ENCODE measurements at places on chromosomes 4 and X. TPM values are rescaled to one million over a fixed set of nuclear protein-coding genes. Genes with fewer than 3 reads are reported as not detected.

The CAMK2D gene
- 31.6 TPM for total RNA-seq

DNA sequence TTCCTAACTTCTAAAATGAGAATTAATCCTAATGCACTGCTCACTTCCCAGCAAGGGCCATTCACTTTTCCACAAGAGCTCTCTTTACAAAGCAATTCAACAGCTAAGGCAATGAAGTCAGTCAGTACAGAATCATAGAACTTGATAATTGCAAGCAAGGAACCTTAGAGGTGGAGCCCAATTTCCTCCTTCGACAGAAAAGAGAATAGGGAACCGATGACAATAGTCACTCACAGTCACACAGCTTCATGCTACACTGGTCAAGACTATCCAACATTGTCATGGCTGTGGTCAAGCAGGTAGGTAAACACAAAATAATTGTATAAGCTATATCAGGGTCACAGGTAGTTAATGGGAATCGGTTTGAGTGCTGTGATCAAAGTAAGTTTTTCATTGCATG, 90.0 kb downstream of the ELOVL6 start:
- H3K4me1 ChIP-seq, result peaks cover 10% of the 10 kb centered on the region
- DNase-seq, result no peak
- H3K27me3 ChIP-seq, result no peaks in the 10 kb centered on the region
- H3K36me3 ChIP-seq, result no peaks in the 10 kb centered on the region
- no peak overlapping the region for H3K27ac ChIP-seq
- no peak overlapping the region for H3K4me3 ChIP-seq

- H3K4me3 ChIP-seq, result no peak overlapping the region
- no peak for DNase-seq
- H3K36me3 ChIP-seq, result no peaks in the 10 kb centered on the region
- peak overlapping the region; percentile 72 for H3K27ac ChIP-seq
These were observed 65.6 kb downstream of the ASB9 start for GRCh38 chrX:15204130-15204751.

DNA sequence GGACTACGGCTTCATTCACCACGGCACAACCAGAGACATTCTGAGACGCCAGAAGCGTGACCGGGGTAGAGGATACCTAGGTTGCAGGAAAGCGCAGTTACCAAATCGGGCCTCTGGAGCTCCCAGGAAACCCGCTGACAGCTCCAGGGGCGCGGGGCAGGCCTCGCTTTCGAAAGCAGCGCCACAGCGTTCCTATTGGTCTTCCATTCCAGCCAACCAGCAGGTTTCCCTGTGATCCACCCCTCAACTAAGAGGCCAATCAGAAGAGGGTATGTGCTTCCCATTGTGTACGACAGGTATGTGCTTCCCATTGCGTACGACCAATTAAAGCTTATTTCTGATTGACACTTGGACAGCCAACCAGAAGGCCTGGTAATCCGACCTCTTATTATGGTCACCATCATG, 14.9 kb downstream of the SNX12 start:
- H3K36me3 ChIP-seq, result no peaks in the 10 kb centered on the region
- no peak for DNase-seq
- H3K27ac ChIP-seq, result no peak overlapping the region
- H3K4me1 ChIP-seq, result peaks cover 8% of the 10 kb centered on the region
- H3K4me3 ChIP-seq, result peak overlapping the region; percentile 61
- H3K27me3 ChIP-seq, result no peaks in the 10 kb centered on the region

- no peaks in the 10 kb centered on the region for H3K4me1 ChIP-seq
- peaks cover 40% of the 10 kb centered on the region for H3K27me3 ChIP-seq
These were observed 27.7 kb upstream of the SFRP2 start for GRCh38 chr4:153816542-153816941.

The PAK3 gene
- total RNA-seq, result 1.4 TPM

- H3K27ac ChIP-seq, result no peak overlapping the region
- peaks cover 3% of the 10 kb centered on the region for H3K36me3 ChIP-seq
- H3K27me3 ChIP-seq, result no peaks in the 10 kb centered on the region
- no peak for DNase-seq
- H3K4me1 ChIP-seq, result peaks cover 3% of the 10 kb centered on the region
- no peak overlapping the region for H3K4me3 ChIP-seq
These were observed 340.0 kb downstream of the FBXW7 start for GRCh38 chr4:152195888-152196287.

- no peaks in the 10 kb centered on the region for H3K36me3 ChIP-seq
- no peak overlapping the region for H3K4me3 ChIP-seq
- H3K4me1 ChIP-seq, result no peaks in the 10 kb centered on the region
- H3K27me3 ChIP-seq, result peaks cover 24% of the 10 kb centered on the region
These were observed 149.3 kb downstream of the CENPC start for GRCh38 chr4:67396008-67396407.

- no peak for DNase-seq
- peaks cover 5% of the 10 kb centered on the region for H3K36me3 ChIP-seq
- H3K27ac ChIP-seq, result peak overlapping the region; percentile 85
- H3K4me1 ChIP-seq, result peaks cover 21% of the 10 kb centered on the region
- H3K4me3 ChIP-seq, result no peak overlapping the region
These were observed 56.4 kb downstream of the NBDY start for GRCh38 chrX:56785442-56785841.

GRCh38 chrX:97328853-97329390, 445.2 kb downstream of the RPA4 start:
- H3K4me3 ChIP-seq, result no peak overlapping the region
- no peak for DNase-seq
- no peak overlapping the region for H3K27ac ChIP-seq
- H3K27me3 ChIP-seq, result no peaks in the 10 kb centered on the region
- no peaks in the 10 kb centered on the region for H3K4me1 ChIP-seq
- no peaks in the 10 kb centered on the region for H3K36me3 ChIP-seq

DNA sequence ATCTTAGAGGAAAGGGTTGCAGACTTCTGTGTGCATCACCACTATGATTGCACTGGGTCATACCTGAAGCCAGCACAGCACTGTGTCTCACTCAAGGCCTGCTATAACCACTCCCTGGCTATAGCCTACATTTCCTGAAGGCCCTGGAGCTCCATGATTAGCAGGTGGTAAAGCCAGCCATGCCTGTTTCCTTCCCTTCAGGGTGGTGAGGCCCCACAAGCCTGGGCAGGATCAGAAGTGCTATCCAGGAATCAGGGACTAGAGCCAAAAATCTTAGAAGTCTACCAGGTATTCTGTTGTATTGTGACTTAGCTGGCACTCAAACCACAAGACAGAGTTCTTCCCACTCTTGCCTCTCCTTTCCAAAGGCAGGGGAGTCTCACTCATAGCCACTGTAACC, 734.6 kb downstream of the GLUD2 start:
- H3K27me3 ChIP-seq, result no peaks in the 10 kb centered on the region
- H3K4me1 ChIP-seq, result no peaks in the 10 kb centered on the region
- H3K27ac ChIP-seq, result no peak overlapping the region
- H3K4me3 ChIP-seq, result no peak overlapping the region

The MSANTD1 gene
- total RNA-seq, result 1.5 TPM

DNA sequence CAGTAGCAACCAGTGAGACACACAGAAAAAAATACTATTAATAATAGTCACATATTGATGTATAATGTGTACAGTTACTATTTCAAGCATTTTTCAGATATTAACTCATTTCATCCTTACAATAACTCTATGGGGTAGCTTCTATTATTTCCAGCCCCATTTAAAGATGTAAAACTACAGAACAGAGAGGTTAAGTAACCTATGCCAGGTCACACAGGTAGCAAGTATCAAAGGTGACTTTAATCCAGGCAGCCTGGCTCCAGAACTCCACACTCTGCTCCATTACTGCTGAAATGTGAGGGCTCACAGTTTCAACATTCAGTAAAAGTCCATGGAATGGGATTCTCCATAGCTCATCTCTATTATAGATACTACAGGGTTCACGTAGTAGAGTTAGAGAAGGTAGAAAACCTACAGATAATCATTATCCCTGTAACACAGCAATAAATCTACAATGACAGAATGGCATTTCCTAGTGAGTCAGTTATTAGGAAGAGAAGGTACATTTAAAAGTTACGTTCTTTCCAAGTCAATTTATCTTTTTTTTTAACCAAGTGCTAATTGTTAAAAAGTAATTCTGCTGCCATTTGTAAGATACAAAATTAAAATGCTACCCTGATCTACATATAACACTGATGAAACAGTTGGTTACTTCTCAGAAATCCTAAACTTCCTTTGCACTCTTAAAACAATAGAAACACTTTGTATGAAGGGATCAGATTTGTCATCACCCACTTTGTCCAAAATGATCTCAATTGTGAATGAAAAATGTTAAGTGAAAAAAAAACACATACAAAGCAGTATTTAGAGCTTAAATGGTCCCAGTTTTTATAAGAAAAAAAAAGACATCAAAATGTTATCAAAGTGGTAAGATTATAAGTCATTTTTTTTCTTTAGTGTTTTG, 18.7 kb downstream of the RELL1 start:
- no peaks in the 10 kb centered on the region for H3K27me3 ChIP-seq
- peaks cover 32% of the 10 kb centered on the region for H3K4me1 ChIP-seq
- H3K27ac ChIP-seq, result peak overlapping the region; percentile 60
- peak overlapping the region; percentile 72 for H3K4me3 ChIP-seq
- no peak for DNase-seq

DNA sequence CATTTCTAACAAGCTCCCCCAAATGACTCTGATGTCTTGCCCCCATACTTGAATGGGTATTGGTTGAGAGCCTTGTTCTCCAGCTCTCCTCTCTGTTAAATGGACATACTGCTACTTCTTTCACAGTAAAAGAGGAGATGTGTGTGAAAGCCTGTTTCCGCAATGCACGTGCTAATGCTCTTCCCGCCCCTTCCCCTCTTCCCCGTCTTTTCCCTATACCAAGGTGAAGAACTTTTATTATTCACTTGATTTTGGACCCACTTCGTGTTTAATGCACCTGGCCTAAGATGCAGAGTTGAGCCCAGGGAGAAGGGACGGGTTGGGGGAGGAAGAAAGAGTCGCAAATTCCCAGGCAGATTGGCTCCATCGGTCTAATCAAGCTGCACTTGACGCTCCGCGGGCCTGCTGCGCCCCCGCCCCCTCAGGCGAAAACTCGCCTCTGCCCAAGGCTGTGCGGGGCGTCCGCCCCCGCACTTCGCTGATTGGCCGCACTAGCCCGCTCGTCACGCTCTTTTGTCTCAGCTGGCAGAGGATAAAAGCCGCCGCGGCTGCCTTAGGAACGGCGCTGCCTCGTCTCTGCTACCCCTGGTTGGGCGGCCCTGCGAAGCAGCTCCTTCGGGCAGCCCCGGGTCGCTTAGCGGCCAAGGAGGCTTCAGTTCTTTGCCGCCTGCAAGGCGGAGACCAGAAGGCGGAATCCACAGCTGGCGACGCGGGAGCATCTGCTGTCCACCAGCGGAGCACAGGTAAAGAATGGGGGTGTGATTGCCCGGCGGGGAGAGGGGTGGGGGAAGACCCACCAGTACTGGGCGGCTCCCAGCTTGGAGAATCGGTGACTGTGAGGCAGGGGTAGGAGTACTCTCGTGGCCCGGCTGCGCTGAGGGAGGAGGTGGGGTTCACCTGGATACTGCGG, at the start of gene ZCCHC12:
TSS of gene ZCCHC12 (plus strand) at position 562 of the 910 bp plus-strand sequence. CDS start 1,421 bp downstream, outside the sequence.
- no peak within 1 kb of the TSS for H3K27ac ChIP-seq
- peaks cover 32% of the 10 kb centered on the region for H3K27me3 ChIP-seq
- H3K4me3 ChIP-seq, result peak within 1 kb of the TSS; percentile 87
- no peak for DNase-seq
- peaks cover 19% of the 10 kb centered on the region for H3K4me1 ChIP-seq
- H3K36me3 ChIP-seq, result peaks cover 4% of the 10 kb centered on the region

GRCh38 chr4:6492861-6493657, 20.6 kb upstream of the PPP2R2C start:
- no peak overlapping the region for H3K27ac ChIP-seq
- H3K4me3 ChIP-seq, result no peak overlapping the region
- no peaks in the 10 kb centered on the region for H3K4me1 ChIP-seq
- no peak for DNase-seq

Measured in T-helper 17 cell (primary cell).